ENCODE measurements at places on chromosomes 5 and 9.
A peak's percentile ranks its signal among the peaks of the same experiment; 100 is the strongest.

DNA sequence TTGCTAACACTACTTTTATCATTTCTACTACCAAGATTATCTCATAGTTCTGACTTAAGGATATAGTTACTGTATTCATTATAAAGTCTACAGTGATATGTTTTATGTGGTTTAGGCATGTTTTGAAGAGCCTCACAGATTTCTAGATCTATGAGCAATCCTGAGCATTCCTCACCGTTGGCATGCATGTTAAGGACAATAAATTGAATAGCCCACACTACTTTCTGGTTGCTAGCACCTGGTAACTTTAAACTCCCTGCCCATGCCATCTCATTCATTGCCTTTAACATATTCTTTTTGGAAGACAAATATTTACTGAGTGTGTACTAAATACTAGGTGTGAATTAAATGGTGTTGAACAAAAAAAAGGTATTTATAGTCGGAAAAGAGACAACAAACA, 868.1 kb upstream of the CDH9 start:
- no peak for DNase-seq

- DNase-seq = peak; percentile 47
Measured at GRCh38 chr5:158979749-158980521, 119.8 kb downstream of the EBF1 start.

DNA sequence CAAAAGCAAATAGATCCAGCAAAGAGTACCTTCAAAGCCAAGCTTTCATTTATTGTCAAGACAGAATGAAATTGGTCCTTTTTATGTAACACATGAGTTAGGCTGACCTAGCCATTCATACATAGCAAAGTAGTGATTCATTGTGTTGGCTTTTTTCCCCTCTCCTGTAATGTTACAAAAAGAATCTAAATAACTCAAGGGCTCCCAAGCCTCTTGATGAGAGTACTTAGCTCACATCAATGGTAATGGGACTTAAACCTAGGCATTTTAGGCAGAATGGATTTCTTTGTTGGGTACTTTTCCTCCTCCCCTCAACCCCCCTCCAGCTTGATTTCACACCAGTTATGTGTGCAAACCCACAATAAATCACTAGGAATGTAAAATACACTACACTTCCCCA, 123.7 kb downstream of the EBF1 start:
- no peak for DNase-seq

GRCh38 chr5:133196441-133197085, 144.8 kb downstream of the HSPA4 start:
- no peak for DNase-seq

GRCh38 chr5:168014433-168015123, 276.9 kb upstream of the WWC1 start:
- DNase-seq = no peak

- no peak for DNase-seq
Measured at GRCh38 chr5:100761192-100761591, 141.9 kb downstream of the ST8SIA4 start.

DNA sequence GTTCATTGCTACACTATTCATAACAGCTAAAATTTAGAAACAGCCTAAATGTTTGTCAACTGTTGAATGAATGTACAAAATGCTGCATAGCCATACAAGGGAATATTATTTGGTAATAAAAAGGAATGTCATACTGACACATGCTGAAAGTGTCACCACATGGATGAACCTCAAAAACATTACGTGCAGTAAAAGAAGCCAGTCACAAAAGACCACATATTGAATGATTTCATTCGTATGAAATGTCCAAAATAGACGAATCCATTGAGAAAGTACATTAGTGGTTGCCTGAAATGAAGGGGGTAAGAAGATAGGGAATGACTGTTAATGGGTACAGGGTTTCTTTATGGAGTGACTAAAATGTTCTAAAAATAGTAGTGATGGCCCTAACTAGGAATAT, 11.6 kb upstream of the ECM2 start:
- no peak for DNase-seq

DNA sequence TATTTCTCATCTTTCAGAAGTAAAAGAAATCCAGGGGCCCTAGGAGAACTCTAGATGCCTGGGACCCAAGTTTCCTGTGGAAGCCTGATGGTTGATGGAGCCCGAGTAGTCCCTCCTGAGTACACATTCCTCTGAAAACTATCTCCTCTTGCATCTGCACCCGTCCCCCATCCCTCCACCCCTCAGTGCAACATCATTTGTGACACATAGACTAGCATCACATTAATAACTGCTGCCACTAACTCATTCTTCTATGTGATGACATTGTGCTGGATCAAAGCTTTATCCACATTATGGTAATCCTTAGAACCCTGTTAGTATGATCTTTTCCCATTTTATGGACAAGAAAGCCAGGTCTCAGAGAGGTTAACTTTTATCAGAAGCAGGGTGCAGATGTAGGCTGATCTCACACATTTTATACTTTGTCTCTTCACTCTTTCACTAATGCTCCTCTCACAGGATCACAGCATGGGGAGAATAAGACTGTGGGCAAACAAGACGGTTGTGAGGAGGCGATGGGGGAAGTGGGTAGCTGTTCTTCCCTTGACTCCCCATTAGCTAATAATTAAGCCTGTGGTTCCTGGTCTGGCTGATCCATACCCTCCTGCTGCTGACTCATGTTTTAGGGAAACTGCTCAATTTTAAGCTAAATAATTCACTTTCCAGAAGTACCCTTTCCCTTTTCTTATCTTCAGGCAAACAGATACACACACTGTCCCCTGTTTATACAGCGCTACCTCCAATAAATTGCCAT, 3.9 kb upstream of the HK3 start:
- no peak for DNase-seq
